Astrocyte (in vitro differentiated cells and primary cell): ENCODE measurements at places on chromosomes 4 and X. TPM values are rescaled to one million over a fixed set of nuclear protein-coding genes. Genes with fewer than 3 reads are reported as not detected.

GRCh38 chr4:10963958-10964703, 279.6 kb upstream of the CLNK start:
- DNase-seq: no peak

DNA sequence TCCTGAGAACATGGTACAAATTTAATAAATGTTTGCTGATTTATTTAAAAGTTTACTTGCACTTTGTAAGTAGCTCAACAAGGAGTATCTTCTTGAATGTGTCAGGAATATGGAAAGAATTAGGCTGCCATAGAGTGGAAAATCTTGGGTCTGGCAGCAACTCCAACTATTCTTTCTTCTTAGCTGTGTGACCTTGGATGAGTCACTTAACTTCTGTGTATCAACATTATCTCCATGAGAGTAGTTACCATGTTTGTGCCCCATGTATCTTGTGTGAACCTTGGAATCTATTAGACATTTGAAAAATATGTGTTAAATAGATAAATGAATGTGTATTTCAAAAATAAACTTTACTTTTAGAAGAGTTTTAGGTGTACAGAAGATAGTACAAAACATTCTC, 348.8 kb downstream of the GBA3 start:
- DNase-seq: peak; percentile 39

- DNase-seq: no peak
Observed at GRCh38 chrX:102835504-102836146, 101.4 kb upstream of the RAB40AL start.

- peak; percentile 53 for DNase-seq
Observed at GRCh38 chr4:3657902-3658529, 108.2 kb upstream of the ADRA2C start.

- DNase-seq: no peak
Observed at GRCh38 chrX:31057691-31058090, 14.2 kb downstream of the FTHL17 start.

- peak; percentile 6 for DNase-seq
Observed at GRCh38 chr4:67130411-67130810, 414.9 kb downstream of the CENPC start.

- DNase-seq: no peak
Observed at GRCh38 chrX:25726539-25726938, 411.6 kb upstream of the MAGEB18 start.

DNA sequence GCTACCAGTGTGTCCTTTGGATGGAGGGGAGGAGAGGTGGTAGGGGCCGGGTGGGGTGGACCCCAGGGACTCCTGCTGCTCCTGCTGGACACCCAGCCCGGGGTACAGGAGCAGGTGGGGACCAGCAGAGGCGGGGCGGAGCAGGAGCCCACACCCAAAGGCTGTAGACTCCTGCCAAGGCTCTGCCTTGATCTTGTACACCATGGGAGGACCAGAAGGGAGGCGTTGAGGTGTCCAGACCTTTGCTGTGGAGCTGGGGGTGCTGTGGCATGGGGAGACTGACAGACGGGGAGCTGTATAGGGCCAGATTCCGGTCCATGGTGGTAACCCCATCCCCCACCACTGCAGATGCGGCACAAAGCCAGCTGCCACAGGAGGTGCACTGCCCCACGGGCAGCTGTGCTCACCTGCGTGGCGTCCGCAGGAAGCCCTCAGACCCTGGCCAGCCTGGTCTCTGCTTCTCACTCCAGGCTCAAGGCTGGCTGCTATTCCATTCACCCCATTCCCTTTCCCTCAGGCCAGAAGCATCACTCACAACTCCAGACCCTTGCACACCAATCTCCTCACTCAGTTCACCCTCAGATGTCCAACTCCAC, 5.0 kb upstream of the SLC26A1 start:
- no peak for DNase-seq

GRCh38 chrX:32395878-32396277, 815.5 kb downstream of the DMD start:
- DNase-seq: no peak

DNA sequence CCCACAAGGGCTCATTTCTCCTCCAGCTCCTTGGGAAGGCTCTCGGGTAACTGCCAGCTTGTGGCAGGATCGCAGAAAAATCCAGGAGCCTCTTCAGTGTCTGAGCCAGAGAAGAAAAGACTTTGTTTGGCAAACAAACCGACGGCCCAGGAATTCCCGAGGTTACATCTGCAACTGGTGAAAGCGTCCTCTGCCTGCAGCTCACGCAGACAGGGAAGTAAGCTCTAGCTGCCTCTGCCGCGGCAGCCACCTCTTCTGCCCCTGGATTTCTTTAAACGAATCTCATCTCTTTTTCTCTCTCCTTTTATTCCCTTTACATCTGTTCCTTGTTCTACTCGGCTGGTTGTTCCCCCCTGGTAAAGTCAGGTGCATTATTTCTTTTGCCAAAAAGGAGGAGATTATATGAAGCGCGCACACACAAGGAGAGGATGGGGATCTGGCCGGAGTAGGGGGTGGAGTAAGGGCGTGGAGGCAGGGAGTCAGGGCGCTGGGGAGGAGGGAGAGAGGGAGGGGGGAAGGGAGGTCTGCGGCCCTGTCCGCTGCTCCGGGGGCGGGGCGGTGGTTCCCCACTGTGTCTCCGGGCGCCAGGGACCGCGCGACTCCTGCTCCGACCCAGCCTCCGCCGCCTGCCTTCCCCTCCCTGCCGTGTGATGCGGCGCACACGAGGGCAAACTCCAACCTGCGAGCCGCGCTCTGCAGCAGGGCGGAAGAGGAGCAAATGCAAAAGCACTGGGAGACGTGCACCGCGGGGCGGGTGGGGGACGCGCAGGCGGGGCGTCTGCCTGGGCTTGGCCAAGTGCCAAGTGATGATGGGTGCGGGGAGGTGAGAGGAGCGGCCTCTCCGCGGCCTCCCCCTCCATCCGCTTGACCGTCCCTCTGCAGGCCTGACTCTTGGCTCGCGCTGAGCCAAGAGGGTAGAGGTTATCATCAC, at the start of gene DCHS2:
DCHS2 (minus strand) TSS at position 459 of the 931 bp plus-strand sequence; CDS start at position 15, 444 bp downstream.
- peak; percentile 4 for DNase-seq

GRCh38 chrX:147228153-147228552, 413.6 kb upstream of the CXorf51A start:
- no peak for DNase-seq

- no peak for DNase-seq
Observed at GRCh38 chr4:80709082-80709869, 321.2 kb upstream of the BMP3 start.

- no peak for DNase-seq
Observed at GRCh38 chr4:128355305-128355704, 67.7 kb upstream of the PGRMC2 start.

DNA sequence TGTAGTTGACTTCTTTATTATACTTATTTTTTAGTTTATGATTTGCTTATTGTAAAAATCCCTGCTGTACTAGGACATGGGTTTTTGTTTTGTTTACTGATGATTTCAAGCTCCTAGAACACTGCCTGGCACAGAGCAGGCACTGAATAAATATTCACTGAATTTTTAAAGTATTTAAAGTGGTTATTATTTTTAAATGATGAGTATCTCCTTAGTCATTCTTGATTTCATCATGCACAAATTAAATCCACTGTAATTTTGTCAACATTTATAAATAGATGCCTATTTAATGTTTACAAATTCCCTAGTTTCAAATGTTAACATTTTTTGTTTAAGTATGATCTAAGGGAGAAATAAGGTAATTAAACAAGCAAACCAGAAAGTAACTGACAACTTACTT, 367.9 kb upstream of the SLIT2 start:
- DNase-seq: no peak

DNA sequence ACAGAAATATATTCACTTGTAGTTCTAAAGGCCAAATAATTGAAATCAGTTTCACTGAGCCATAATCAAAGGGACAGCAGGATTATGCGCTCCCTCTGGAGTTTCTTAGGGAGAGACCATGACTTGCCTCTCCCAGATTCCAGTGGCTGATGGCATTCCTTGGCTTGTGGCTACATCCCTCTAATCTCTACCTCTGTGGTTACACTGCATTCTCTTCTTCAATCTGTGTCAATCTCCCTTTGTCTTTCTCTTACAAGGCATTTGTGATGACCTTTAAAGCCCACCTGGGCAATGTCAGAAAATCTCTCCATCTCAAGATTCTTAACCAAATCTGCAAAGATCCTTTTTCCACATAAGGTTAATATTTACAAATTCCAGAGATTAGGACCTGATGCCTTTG, 260.2 kb downstream of the UNC5C start:
- DNase-seq: peak; percentile 37

GRCh38 chrX:107450823-107451509, 1.5 kb downstream of the FRMPD3 start:
- DNase-seq: no peak

DNA sequence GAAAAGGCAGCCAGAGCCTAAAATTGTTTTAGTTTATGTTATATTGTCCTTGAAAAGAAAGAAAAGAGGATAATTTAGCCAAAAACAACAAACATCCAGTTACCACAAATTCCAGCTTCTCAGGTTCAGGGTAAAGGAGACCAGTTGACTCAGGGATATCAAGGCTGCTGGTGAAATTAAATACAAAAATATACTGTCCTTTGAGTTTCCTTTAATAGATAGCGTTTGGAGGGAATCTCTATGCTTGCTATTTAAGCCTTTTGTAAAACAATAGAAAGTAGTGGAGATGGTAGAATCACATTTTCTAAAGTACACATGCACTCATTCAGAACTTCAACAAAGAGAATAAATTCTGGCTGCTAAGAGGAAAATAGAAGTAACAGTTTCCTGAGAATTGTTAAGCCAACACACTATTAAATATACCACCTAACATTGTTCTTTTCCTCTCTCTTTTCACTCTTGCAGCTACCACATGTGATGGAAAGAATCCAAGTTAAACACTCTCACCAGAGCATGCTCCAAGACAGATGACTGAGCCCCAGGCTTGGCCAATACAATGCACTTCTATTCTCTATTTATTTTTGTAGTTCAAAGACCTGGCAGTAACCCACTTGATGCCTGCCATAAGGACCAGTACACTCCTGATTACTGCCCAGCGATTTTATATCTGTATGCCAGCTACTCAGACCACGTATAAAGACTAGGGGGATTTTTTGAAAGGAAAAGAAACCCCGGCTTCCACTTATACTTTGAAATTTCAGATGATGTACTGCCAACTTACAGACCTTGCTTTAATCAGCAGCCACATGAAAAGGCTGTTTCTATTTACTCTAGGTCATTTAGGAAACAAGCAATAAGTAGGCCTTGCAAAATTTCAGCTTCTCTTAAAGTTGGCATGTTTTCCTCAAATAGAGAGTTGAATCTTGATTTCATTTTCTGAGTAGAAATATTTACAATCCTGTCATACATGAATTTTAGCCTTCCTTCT, 756.9 kb downstream of the FAT4 start:
- DNase-seq: peak; percentile 88

DNA sequence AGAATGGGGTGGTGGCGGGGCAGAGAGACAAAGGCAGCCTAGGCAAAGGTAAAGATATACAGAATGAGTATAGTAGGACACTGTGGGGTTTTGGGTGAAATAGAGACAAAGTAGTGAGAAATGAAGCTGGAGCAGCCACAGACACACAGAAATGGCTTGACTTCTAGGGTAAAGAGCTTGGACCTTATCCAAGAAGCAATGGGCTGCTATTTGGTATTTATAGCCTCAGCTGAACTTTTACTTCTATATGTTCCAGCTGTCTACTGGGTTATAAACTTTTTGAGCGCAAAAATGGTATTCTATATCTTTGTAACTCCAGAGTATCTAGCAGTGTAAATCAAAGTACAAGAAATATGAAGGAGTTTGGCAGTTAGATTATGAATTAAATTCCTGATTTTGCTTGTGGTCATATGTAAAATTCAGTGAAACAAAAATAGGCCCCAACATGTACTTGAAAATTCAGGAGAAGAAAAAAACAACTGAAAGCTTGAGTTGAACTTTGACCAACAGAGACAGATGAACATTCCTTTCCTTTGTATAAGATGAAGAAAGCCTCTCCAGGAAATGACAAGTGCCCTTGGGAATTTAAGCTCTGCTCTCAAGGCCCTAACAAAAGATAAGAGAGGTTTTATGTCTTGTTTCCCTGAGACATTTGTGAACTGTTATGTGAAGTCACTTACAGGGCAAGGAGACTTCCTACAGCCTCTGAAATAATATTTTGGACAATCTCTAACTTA, 354.1 kb downstream of the CHIC1 start:
- peak; percentile 96 for DNase-seq

DNA sequence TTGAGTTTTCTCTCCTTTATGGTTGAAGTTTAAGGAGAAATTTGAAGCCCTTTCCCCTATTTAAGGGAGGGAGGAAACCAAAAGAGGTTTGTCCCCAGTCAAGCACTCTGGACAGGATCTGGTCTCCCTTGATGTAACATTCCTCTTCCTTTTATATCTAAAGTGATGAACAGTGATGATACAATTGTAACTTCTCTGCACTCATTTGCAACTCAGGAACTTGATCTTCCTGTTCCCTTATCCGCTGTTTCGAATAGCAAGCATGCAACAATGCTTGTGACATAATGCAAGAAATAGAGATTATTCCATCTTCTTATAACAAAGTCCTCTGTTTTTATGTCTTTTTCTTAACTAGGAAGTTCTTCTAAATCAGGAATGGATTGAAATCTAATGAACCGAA, 18.3 kb downstream of the ALPK1 start:
- DNase-seq: no peak

DNA sequence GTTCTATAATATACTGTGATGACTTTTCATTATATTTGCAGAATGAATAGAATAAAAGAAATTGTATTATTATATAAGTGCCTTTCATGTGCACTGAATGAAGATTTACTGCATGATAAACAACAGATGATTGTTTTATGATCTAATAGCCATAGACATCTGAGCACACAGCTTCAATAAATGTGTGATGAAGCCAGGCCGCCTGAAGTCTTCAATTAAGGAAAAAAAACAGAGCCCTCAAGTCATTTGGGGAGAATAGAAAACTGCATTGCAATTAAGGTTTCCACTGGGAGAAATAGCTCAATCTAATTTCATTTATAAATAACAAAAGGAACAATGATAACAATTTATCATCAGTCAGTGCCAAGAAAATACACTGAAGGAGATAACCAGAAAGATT, 955.2 kb downstream of the FSTL5 start:
- DNase-seq: no peak

The MAGEA4 gene
- not detected in 2 replicates for total RNA-seq

The SERPINA7 gene
- total RNA-seq: not detected in 2 replicates

The GYPE gene
- not detected in 2 replicates for total RNA-seq

The EPGN gene
- total RNA-seq: 0.54 and 0.77 TPM in 2 replicates

The ATP6AP2 gene
- total RNA-seq: 153 and 185 TPM in 2 replicates

The NFKB1 gene
- total RNA-seq: 17.2 and 19.9 TPM in 2 replicates

The MAGEC1 gene
- total RNA-seq: not detected in 2 replicates

The PRSS12 gene
- total RNA-seq: 2.1 and 4.1 TPM in 2 replicates

The MGAT4D gene
- total RNA-seq: not detected in 2 replicates

The CLDN34 gene
- 0.36 TPM in 1 of 2 replicates, not detected in the other for total RNA-seq

The ANKRD50 gene
- 25.0 and 29.4 TPM in 2 replicates for total RNA-seq

The FSTL5 gene
- total RNA-seq: 0.34 and 0.43 TPM in 2 replicates

The SYTL4 gene
- 3.3 and 4.1 TPM in 2 replicates for total RNA-seq

The TKTL1 gene
- not detected in 2 replicates for total RNA-seq

The MUC7 gene
- total RNA-seq: not detected in 2 replicates

The RNF150 gene
- 4.1 and 5.2 TPM in 2 replicates for total RNA-seq

The LRCH2 gene
- total RNA-seq: 4.6 and 5.8 TPM in 2 replicates

The POU4F2 gene
- total RNA-seq: not detected in 2 replicates

The PDGFC gene
- total RNA-seq: 167 and 188 TPM in 2 replicates
